GM12892 (cell line): ENCODE measurements at places on chromosomes 4 and X.

- no peak for DNase-seq
These were observed 13.0 kb upstream of the CXCL2 start for GRCh38 chr4:74111990-74112389.

GRCh38 chr4:8867624-8868320, 3.9 kb downstream of the HMX1 start:
- no peak for DNase-seq

DNA sequence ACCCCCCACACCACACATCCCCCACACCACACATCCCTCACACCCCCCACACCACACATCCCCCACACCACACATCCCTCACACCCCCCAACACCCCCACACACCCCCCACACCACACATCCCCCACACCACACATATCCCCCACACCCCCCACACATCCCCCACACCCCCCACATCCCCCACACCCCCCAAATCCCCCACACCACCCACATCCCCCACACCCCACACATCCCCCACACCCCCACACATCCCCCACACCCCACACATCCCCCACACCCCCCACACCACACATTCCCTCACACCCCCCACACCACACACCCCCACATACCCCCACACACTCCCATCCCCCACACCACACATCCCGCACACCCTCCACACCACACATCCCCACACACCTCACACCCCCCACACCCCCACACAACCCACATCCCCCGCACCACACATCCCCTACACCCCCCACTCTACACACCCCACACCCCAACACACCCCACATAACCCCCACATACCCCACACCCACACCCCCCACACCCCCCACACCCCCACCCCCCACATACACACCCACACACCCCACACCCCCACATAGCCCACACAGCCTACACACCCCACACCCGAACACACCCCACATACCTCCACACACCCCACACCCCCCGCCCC, 172.9 kb downstream of the DCLK2 start:
- no peak for DNase-seq

DNA sequence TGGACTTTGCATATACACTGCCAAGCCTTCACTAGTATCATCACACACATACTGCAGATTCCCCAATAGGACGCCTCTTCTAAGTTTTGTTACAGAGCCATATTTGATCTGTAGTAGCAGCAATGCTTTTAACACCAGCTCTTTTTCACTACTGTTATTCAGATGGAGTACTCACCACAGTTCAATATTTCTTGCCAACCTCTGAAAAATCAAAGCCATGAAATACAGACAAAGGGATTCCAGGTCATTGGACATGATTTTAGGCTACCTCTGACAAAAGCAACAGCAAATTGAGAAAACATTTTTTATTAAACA, 390.7 kb upstream of the ADGRL3 start:
- DNase-seq: no peak

DNA sequence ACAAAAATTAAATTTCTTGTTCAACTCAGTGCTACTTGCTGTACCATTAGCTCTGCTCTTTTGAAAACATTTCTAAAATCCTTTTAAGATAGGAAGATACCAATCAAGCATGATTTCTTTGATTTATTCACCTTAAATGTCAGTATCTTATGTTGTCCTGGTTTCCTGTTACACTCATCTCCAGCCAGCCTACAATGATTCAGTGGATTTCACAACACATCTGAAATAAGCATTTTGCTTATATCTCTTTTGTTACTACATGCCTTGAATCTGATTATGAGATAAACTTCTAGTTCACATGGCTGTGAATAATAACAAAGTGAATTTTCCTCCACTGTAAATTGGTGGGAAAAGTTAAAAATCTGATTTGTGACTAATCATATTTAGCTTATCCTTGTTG, 112.5 kb upstream of the BMP3 start:
- DNase-seq: no peak

GRCh38 chrX:140092121-140092520, 126.8 kb upstream of the CXorf66 start:
- DNase-seq: no peak

DNA sequence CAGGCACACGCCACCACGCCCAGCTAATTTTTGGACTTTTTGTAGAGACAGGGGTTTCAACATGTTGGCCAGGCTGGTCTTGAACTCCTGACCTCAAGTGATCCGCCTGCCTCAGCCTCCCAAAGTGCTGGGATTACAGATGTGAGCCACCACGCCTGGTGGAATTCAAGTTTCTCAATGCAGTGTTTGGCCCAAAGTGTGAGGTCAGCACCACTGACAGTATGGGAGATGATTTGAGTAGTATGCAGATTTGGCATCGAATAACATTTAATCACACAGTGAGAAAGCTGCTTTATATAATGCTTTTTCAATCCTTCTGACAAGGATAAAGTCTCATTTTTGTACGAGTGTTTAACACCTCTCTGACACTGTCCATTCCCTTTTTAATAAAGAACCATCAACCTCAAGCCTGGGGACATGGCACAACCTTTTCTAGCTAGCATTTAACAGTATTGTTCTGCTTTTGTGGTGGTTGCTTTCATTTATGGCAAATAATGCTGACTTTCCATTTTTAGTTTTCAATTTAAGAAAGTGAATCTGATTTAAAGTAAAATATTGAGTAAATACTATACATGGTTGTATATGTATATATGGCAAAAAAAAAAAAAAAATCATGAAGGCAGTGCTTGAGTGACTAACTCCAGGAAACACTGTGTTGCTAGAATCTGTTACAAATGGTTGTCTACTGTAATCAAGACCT, 4.3 kb upstream of the NSUN7 start:
- no peak for DNase-seq

- DNase-seq: no peak
These were observed 27.7 kb upstream of the TEC start for GRCh38 chr4:48297256-48297846.

DNA sequence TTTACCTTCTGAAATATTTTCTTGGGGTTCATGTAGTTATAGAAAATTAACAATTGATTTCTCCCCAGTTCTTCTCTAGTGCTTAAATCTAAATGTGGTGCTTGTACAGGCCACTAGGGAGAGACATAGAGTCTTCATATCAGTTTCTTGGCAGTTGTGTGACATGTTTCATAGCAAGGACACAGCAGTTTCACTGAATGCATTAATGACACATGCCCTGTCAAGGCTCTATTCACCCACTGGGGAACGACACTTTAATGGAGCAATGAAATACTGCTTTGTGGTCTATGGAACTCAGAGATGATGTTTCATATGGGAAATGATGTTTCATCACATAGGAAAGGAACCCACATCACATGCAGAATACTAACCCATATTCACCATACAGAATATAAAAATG, 2.8 kb downstream of the VEGFC start:
- DNase-seq: no peak

- DNase-seq: no peak
These were observed 442 bp downstream of the NDUFB11 start for GRCh38 chrX:47143894-47144625.

DNA sequence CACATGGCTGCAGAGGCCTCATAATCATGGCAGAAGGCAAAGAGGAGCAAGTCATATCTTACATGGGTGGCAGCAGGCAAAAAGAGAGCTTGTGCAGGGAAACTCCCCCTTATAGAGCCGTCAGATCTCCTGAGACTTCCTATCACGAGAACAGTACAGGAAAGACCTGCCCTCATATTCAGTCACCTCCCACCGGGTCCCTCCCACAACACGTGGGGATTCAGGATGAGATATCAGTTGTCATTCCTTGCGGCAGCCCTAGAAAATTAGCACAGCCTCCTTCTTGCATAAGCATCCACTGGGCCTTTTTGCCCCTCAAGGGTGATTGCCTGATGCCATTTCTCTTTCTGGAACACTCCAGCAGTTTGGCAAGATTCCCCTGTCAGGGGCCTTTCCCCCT, 61.7 kb upstream of the STX18 start:
- DNase-seq: no peak

GRCh38 chrX:37812110-37812509, 32.3 kb downstream of the CYBB start:
- DNase-seq: no peak
